ENCODE measurements at places on chromosomes 7 and 10.

- no peak for DNase-seq
These were observed 128.6 kb downstream of the ZNF248 start for GRCh38 chr10:37728830-37729229.

DNA sequence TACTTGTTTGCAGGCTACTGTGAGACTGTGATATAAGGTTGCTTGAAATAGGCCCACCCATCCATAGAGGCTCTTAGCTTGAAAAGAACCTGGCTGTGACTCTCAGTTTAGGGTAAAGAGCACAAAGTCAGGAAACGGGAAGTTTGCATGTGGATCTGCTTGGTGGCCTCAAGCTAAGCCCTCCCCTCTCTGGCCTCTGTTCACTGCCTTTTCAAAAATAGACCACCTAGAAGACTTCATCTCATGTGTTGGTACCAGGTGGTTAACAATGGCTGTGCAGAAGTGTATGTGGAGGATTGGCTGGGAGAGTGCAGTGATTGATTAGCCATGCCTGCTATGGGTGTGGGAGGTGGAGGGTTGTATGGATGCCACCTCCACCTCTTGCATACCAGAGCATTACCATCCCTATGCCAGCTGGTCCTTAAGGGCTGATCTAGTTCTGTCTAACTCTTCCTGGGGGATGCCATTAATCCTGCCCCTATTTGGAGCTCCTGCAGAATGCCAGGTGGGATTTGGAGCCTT is 122.0 kb downstream of the ZMIZ1 start:
- no peak for DNase-seq

- DNase-seq, result no peak
These were observed 101.8 kb downstream of the CYP26A1 start for GRCh38 chr10:93175490-93175889.

- DNase-seq, result no peak
These were observed 48.6 kb downstream of the NCAPG2 start for GRCh38 chr7:158655931-158656441.

GRCh38 chr10:130141878-130142277 is 5.7 kb downstream of the GLRX3 start:
- no peak for DNase-seq

- DNase-seq, result no peak
These were observed 17.1 kb downstream of the ADAM8 start for GRCh38 chr10:133259602-133259989.

GRCh38 chr10:44030132-44030531 is 354.8 kb downstream of the CXCL12 start:
- no peak for DNase-seq

- no peak for DNase-seq
These were observed 362.5 kb downstream of the ARL4A start for GRCh38 chr7:13049946-13050345.
